Activated CD4-positive, alpha-beta T cell treated with anti-CD3 and anti-CD28 coated beads, Interleukin-2, amount 10 ng/mL, durations not matched to agents 24 days and 14 days (primary cell): ENCODE measurements at places on chromosomes 1 and 21.

DNA sequence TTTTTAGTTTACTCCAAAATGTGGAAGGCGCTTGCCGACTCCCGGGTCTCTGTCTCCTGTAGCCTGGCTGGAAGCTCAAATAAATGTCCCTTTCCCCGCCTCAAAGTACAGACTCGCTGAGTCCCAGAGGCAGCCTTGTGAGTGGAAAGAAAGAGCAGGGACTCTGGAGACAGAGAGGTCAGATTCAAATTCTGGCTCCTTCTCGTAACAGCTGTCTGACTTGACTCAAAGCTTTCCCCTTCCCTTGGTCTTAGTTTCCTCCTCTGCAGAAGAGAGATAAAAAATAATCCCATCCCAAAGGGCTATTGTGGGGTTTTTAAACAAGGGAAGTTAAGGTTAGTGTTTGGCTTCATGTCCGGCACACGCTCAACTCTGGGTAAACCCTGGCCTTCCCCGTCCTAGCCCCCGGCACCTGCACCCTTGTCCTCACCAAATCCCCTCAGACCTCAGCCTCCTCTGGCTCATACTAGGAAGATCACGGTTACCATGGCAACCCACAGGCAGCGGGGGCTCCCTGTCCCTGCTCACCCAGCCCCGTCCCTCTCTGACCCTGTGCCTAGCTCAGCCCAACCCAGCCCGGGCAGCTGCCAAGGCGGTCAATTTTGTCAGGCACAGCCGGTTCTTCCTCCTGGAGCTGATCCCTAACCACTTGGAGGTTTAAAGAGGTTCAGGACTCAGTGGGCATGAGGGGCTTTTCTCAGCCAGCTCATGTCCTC lies 49.2 kb upstream of the IGSF21 start:
- no peak for DNase-seq

DNA sequence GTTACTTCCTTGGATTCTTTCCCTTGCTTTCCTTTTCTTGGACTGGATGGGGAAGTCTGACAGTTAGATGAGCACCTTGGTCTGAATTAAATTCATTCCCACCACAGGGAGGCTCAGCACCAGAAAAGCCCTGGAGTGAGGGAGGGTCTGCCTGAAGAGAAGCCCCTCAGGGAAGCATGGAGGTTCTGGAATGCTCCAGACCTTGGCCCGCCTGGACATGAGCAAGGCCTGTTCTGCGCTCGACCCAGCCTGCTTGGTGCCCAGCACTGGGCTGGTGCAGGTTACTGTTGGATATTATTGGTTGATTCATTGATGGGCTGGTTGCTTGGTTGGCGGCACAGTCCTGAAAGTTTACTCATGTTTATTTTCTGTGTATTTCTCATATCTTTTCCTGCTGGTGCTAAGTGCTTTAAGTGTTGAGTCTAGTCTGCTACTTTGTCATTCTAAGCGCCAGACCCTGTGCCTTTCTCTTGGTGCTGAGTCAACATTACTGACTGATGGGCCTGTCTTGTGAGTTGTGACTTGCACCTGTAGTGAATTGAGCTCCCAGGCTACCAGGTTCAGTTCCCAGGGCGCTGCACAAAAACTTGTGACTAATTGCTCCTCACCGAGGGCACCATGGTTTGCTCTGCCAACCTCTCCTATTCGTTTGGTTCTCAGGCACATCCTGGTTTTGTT lies 538.5 kb downstream of the KIF26B start:
- no peak for DNase-seq

GRCh38 chr1:1212780-1213344 lies 1.1 kb downstream of the TNFRSF4 start:
- peak; percentile 87 for DNase-seq

GRCh38 chr1:46134660-46135331 lies 2.4 kb upstream of the PIK3R3 start:
- DNase-seq, result no peak

GRCh38 chr21:32206631-32207405 lies 72.0 kb downstream of the MIS18A start:
- no peak for DNase-seq

DNA sequence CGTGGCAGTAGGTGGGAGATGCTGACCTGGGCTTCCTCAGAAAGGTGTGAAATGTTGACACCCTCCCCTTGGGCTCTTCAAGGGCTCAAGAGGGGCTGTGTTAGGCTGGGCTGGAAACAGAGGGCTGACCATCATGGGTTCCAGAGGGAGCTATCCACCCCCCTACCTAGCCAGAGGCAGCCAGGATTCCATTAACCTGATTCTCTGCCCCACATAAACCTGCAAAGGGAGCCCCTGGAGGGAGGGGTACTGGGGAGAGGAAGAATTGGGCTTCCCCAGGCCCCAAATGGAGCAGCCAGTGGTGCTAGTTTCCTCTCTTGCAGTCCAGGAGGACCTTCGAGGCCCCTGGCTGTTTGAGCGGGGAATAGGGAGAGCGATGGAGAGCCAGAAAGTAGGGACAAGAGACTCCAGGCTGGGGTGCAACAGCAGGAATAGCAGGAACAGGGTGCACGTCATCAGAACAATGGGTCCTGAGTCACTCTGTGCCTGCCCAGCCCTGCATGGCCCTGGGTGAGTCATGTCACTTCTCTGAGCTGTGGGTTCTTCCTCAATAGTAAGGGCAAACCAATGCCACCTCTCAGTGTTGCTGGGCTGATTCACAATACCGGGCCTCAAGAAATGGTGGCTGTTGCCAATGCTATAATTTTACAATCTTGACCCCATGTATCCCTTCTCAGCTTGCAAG lies 121.2 kb downstream of the EPHB2 start:
- DNase-seq, result no peak

DNA sequence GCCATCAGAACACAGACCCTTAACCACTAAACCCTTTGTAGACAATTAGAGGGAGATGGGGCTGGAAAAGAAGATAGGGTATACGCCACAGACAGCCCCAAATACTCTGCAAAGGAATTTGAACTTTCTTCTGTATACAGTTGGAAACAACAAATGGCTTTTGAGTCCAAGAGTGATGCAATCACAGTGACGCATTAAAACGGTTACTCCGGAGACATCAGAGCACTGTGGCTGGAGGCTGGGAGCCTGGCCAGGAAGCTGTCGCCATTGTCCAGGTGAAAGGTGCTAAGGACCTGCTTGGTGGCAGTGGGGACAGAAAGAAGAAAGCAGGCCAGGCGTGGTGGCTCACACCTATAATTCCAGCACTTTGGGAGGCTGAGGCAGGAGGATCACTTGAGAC lies 4.2 kb downstream of the FLAD1 start:
- DNase-seq, result no peak

DNA sequence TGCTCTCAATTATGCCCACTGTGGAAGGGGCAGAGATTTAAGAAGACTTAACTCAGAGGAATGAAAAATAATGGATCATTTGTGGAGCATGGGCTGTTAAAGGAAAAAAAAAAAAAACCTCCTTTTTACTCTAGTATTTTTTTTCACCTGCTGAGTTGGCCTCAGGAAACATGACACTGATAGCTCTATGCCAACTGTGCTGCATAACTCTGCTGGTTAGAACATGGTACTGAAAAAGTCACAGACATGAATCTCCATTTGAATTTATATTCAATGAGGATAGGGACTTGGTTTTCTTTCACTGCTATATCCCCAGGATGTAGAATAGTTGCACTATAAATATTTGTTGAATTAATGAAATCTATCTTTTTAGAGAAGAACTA lies 86.1 kb upstream of the KIAA0040 start:
- DNase-seq, result no peak

GRCh38 chr1:52913014-52913413 lies 8.5 kb downstream of the ECHDC2 start:
- no peak for DNase-seq

GRCh38 chr1:110393691-110394492 lies 3.1 kb upstream of the SLC16A4 start:
- no peak for DNase-seq

- DNase-seq, result no peak
Observed at GRCh38 chr1:232939748-232940147, 10.7 kb upstream of the NTPCR start.

GRCh38 chr21:37393030-37393429 lies 26.5 kb downstream of the DYRK1A start:
- no peak for DNase-seq

DNA sequence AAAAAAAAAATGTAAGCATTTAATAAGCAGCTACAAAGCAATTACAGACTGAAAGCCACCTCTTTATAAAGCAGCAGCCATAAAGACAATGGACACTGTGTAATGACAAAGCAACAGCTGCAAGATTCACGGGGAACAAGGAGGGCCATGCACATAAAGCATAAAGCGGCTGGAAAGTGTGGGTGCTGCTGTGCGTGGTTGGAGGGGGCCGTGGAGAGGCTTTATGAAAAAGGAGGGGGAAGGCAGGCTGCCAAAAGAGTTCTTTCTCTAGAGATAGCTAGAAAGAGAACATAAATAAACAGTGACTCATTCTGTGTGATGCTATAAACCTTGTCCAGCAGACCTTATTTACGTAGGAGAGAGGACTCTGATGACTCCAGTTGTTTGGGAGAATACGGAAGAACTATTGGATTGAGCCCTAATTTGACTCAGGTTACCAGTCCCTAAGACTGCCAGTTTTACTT lies 49.3 kb downstream of the ADAMTS1 start:
- no peak for DNase-seq
